ENCODE measurements at places on chromosomes 16 and 17.

GRCh38 chr16:4414187-4414917 is 2.0 kb downstream of the CORO7 start:
- peak; percentile 37 for DNase-seq

- DNase-seq: no peak
Observed at GRCh38 chr16:77273815-77274214, 74.6 kb downstream of the SYCE1L start.

- DNase-seq: peak; percentile 21
Observed at GRCh38 chr16:88442727-88443576, 10.1 kb upstream of the ZFPM1 start.

DNA sequence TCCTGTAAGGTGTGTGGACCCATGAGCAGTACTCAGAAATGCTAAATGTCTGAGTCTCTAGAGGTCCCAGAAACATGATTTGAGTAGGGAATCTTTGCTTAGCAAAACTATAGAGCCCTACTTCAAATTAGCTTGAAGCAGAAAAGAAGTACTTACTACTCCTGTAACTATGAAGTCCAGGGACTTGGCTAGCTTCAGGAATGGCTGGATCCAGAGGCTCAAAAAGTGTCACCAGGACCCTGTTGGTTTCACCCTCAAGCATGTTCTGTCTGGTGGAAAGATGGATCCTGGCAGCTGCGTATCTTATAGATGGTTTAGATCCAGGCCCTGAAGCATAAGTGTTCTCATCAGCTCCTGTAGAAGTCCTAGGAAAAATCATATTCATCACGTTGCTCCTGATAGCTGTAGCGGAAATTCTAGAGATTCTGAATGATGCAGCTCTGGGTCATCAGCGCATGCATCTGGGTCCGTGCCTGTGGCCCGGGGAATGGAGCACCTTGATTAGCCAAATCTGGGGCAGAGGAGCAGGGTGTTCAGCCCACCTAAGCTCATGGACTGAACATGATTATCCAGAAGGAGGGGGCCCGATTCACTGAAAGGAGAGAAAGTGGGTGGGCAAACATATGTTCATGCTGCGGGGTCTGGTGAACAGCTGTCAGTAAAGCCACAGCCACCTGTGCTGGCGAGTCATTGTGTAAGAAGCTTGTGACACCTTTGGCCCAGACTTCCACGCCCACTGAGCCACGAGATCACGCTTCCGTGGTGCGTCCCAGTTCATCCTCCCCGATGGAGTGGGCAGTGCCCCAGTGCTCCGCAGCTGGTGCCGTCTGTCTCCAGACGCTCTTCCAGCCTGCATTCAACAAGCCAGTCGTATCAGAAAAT is 260.6 kb downstream of the CPPED1 start:
- no peak for DNase-seq

DNA sequence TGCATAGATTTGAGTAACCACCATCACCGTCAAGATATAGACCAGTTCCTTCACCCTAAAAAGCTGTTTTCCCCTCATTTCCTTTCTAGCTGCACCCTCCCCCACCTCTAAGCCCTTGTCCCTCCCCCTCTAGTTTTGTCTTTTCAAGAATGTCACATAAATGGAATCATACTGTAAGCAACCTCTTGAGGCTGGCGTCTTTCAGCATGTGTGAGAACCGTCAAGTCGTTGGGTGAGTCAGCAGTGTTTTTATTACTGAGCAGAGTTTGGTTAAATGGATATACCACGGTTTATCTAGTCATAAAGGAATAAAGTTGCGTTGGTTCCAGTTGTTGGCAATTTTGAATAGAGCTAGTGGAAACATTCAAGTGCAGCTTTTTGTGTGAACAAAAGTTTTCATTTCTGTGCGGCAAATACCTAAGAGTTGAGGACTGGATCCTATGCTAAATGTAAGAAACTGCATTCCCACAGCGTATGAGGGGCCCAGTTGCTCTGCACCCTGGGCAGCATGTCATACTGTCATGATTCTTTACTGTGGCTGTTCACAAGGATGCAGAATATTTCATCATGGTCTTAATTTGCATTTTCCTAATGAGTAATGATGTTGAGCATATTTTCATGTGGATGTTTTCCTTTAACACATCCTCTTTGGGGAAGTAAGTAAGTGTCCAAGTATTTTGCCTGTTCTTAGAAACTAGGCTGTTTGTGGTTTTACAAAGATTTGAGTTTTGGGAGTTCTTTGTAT is 264.3 kb downstream of the CPPED1 start:
- DNase-seq: no peak

DNA sequence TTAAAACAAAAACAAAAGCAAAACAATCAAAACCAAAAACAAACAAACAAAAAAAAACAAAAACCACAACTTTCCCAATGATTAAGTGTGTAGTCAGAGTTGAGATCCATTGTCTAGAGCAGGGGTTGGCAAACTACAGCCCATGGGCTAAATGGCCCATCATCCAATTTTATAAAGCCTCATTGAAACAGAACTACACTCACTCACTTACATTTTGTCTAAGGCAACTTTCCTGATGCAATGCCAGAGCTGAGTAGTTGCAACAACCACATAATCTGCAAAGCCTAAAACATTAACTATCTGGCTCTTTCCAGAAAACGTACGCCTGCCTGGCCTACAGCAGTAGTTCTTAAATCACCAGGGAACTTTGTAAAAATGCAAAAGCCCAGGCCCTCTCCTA is 124.1 kb downstream of the SOX9 start:
- DNase-seq: no peak

DNA sequence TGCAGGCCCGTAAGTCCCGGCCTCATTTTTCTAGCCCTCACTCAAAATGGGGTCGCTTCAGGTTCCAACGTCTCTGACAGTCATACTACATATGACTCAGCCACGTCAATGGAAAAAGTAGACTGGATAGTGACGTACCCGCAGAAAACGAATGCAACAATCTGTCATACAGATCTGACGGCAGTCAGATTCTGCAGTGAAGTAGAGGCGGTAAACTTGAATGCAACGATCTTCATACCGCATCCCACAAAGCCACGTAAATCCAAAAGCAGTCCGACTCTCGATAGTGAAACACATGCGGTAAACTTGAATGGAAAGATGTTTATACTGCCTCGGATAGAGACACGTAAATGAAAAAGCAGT is 38.4 kb upstream of the ARL4D start:
- peak; percentile 63 for DNase-seq

GRCh38 chr17:31052187-31052889 is 42.4 kb upstream of the NF1 start:
- no peak for DNase-seq

- no peak for DNase-seq
Observed at GRCh38 chr16:84045001-84045817, 2.6 kb upstream of the SLC38A8 start.

DNA sequence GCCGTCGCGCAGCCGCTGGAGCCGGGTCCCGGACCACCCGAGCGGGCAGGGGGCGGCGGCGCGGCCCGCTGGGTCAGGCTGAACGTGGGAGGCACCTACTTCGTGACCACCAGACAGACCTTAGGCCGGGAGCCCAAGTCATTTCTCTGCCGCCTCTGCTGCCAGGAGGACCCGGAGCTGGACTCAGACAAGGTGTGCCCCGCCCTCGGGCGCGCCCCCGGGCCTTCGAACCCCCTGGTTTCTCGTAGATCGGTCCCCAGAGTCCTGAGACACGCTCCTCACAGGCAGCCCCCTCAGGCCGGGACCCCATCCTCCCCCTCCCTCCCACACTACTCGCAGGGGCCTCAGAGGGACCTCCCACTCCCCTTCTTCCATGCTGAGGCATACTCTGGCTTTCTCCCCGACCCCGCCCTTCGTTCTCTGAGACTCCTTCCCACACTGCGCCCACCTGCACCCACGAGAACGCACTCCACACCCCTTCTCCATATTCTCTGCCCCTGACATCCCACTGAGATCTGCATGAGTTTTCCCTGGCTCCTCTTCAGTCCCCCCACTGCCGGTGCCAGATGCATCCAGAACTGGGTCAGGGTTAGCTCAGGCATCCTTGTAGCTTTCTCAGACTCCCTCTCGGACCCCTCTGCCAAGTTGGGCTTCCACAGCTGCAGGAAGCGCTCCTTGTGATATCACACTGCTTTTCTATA is 523 bp downstream of the KCTD2 start:
- DNase-seq: no peak

GRCh38 chr17:13374203-13375143 is 227.3 kb downstream of the HS3ST3A1 start:
- DNase-seq: no peak

DNA sequence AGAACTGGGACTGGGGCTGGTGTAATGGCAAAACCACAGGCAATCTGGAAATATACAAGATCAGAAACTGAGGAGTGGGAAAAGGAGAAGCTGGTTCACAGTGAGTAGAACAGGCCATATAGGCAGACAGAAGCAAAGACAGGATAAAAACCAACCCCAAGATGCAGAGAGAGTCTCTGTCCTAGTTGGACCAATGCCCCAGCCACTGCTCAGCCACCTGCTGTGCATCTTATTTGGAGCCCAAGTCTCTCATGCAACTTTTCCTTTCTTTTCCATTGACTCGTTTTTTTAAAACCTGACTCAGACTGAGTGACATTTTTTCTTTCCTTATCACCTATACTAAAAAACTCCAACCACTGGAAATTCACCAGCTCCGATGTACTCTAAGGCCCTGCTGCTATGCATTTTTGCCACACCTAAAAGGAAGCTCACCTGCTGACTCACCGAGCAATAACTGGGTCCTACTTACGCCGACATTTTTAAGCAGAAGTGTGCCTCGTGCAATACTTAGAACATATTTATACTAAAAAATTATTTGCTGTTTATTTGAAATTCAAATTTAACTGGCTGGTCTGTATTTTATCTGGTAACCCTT is 100.8 kb upstream of the XYLT1 start:
- DNase-seq: no peak

GRCh38 chr16:69040144-69040909 is 65.1 kb upstream of the HAS3 start:
- no peak for DNase-seq

- no peak for DNase-seq
Observed at GRCh38 chr17:17511881-17512858, 16.0 kb upstream of the RASD1 start.

- DNase-seq: no peak
Observed at GRCh38 chr17:67696347-67696746, 21.4 kb upstream of the NOL11 start.

DNA sequence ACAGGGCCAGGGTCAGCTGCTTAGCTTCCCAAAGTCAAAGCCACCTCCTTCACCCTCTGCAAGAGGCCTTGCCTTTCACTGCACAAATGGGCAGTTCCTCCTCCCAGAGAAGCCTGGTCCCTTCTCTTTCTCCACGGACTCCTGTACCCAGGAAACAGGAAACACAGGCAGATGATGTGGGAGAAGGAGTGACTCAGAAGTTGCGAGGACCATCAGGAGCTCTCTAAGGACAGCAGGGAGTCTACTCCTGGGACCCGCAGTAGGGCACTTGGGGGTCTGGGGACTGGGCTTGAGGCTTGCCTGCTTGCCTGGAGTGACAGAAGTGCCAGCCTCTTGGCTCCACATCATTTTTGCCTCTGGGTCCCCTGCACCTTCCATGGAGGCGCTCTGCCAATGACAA is 47.4 kb upstream of the KSR1 start:
- no peak for DNase-seq

DNA sequence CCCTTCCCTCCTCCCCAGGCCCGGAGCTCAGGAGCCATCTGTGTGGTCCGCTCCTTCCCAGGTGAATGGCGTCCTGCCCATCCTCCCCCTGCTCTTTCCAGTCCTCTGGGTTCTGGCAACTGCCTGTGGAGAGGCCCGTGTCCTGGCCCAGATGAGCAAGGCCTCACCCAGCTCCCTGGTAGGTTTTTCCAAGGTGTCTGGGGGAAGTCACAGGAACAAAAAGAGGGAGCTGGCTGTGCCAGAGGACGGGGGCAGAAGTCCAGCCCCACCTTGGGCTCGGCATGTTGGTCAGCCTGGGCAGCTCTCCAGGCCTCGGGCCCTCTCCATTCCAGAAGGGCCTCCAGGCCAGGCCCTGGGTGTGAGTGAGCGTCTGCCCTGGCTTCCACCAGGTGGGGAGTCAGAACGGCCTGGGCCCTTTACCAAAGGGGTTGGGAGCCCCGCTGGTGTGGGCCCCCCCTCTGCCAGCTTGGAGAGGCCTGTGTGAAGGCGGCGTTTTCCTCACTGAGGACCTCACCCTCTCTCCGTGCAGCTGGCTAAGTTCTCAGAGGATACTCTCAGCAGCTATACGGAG is 25.1 kb downstream of the CASKIN2 start:
- no peak for DNase-seq

- DNase-seq: peak; percentile 69
Observed at GRCh38 chr17:76736349-76737081, 616 bp downstream of the SRSF2 start.

DNA sequence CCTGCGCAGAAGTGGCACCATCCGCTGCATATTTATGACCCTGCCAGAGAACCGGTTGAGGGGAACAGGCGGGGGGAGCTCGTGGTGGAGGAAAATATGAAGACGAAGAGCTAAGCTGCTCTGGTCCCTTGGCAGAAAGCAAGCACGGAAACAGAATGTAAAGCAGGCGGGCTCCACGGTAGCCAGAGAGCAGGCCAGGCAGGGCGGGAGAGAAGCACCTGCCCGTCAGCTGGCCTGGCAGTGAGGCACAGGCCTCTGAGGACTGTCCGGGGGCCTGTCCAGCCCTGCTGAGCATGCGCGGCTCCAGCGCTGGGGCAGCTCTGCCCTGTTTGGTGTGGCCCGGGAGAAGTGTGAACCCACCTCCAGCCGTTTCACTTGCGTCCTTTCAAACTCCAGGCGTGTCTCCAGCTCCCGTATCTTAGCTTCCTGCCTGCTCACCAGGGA is 46.7 kb downstream of the PIPOX start:
- no peak for DNase-seq

DNA sequence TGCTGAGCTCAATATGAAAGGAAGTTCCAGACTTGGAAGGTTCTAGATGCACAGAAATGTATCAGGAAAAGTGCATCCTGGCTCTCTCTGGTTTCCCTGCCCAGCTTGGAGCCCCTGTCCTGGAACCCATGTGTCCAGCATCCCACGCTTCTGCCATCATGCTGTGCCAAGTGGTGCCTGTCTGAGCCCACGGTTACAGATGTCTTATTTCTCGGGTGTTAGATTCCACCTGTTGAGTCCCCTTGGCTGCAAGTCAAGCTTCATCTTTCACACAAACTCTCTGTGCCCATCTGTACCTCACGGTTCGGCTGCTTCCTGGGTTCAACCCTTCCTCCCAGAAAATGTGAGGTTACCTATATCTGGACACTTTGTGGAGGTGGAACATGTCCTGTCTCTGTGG is 22.5 kb downstream of the OR1D5 start:
- DNase-seq: no peak

DNA sequence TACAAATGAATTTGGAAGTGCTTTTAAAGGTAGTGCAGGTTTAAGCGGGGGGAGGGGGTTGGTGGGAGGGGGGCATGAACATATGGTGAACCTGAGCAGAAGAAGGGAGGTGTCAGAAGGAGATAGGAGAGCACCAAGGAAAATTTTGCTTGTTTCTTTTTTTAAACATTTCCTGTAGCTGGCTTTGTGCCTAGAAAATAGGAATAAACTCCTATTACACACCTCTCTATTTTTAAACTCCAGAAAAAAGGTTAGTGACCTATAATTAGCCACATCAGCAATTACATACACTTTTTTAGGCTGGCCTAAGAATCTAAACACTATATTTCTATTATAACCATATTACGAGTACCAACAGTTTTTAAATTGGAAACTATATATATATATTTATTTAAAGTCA is 159.1 kb downstream of the SKAP1 start:
- DNase-seq: no peak

Measured in NCI-H774 (cell line).